RPMI8226 (cell line): ENCODE measurements at places on chromosomes 6 and 20.

DNA sequence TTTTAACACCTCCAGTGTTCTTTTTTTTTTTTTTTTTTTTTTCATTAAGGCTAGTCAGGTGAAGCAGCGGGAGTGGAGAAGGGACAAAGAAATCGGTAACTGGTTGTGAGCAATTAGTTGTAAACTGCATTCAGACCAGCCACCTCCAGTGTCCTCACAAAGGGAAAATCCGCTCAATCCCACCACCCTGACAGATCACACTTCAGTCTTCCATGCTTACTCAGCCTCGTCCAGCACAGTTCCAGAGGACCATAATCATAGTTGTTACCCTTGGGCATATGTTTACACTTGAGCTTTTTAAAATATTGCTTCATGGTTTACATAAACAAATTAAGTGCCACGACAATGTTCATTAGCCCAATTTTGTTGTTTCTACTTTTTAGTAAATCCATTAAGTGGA lies 10.2 kb downstream of the DYNLRB1 start:
- DNase-seq = no peak

DNA sequence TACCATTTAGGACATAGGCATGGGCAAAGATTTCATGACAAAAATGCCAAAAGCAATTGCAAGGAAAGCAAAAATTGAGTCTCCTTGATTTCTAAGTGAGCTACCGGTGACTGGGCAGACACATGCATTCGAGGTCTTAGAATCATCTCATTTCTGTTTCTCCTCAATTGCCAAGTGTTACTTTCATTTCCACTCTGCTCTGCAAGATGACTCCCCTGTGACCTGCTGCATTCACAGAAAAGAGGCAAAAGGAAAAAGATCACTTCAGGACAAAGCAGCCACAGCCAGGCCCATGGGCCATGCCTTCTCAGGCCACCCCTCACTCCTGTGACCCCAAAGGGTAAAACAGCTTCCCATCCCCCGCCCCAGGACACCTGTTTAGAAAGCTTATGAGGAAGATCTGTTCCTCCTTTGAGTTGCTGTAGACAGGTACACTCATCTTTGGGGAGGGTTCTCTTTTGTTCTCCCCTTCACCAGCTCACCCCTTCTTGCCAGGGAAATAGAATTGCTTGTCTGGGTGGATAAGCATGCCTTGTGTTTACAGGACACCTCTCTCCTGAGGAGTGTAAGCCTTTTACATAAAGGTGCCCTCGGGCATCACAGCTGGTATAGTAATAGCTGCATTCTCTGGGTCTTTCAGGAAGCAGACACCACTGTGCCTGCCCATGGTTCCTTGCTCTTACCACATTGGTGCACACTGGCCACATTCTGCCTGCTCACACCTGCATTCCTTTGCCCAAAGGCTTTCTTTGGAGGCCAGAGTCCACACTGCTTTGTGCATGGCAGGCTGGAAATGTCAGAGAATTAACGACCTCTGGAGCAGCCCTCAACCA lies 105.0 kb downstream of the SLC24A3 start:
- no peak for DNase-seq

DNA sequence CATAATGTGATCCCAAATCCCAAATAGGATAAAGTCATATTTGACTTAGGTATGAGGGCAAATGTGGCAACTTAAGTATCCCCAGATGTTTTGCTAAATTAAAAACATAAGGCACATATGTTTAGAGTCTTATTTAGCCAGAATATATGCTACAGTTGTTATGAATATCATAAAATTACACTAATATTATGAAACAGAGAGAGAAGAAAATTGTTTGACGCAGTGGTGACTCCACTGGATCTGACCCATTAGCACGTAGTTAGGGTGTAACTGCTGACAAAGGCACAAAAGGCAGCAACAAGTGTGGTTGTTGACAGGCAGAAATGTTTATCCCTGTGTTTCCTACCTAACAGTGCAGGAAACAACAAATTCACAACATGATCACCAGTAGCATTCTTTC lies 152.4 kb upstream of the THBS2 start:
- DNase-seq = no peak

- DNase-seq = peak; percentile 74
These were observed 39.0 kb downstream of the GMPR start for GRCh38 chr6:16277101-16277981.

DNA sequence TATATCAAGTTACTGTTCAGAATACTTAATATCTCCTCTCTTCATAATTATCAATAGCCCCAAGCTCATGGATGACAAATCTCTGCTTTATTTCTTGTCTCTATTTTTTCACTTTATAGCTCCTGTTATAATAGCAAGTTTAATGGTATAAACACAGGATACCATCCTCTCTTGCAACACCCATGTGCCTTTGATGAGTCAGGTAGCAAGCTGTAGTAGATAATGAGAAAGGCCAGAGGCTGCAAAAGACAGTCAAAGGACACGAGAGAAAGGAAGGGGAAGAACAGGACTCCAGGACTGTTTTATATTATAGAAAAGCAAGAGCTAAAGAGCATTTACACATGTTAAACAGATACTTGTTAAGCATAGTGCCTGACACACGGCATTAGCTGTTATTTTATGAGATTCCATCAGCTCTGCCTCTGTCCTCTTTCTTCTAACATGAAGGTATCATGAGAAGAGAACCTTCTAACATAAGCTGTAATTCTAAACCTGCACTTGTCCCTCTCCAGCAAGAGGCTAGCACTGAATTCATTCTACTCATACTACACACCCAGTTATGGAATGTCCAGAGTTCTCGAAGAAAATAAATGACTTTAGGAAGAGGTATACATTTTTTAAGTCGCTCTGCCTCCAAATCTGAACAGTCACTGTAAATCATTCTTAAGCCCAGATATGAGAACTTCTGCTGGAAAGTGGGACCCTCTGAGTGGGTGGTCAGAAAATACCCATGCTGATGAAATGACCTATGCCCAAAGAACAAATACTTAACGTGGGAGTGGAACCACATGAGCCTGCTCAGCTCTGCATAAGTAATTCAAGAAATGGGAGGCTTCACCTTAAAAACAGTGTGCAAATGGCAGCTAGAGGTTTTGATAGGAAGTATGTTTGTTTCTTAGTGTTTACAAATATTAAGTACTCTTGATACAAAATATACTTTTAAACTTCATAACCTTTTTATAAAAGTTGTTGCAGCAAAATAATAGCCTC lies 45.0 kb downstream of the NT5E start:
- DNase-seq = no peak

GRCh38 chr20:60254901-60255411 lies 296.7 kb downstream of the CDH26 start:
- DNase-seq = peak; percentile 47

DNA sequence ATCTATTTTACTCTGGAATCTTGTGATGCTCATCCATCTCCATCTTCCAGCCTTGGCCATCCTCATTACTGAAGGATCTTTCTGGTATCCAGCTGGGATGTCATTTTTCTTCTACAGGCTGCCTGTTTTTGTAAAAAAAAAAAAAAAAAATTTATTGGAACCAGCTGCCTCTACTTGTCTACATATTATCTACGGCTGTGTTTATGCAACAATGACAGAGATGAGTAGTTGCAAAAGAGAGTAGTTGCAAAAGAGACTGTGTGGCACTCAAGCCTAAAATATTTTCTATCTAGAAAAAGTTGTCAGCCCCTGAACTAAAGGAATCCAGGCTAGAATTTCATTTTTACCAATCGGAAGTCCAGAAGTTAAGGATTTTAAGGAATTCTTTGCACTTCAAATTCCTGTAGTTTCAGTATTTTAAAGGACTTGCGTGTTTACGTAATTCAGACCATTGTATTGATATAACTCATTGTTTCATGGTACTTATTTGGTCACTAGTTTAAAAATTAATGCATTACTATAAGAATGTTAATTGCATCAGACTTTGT lies 38.6 kb upstream of the PLCG1 start:
- no peak for DNase-seq

GRCh38 chr6:150288456-150288855 lies 80.4 kb upstream of the IYD start:
- DNase-seq = no peak

DNA sequence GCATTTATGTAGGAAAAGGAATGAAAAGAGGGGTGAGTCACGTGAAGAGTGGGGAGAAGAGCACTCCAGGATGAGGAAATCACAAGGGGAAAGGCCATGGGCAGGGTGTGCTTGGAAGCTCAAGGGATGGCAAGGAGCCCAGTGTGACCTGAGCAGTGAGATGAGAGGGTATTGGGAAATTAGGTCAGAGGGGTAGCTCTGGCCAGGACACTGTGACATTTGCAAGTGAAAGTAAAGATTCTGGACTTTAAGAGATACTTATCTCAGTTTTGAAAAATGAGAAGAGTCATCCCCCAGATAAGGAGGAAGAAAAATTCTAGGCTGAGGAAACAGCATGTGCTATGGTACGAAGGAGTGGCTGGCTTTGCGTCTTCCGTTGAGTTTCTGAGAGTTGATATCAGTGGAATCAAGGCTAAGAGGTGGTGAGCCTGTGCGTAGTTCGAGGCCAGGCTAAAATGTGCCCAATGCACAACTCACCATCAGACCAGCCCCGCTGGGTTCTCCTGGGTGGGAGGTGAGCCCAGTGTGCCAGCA lies 79.9 kb downstream of the GCLC start:
- no peak for DNase-seq
